Muscle of arm (tissue), 14 donors: ENCODE measurements at places on chromosomes 12 and 14. TPM values are rescaled to one million over a fixed set of nuclear protein-coding genes. Genes with fewer than 3 reads are reported as not detected.

DNA sequence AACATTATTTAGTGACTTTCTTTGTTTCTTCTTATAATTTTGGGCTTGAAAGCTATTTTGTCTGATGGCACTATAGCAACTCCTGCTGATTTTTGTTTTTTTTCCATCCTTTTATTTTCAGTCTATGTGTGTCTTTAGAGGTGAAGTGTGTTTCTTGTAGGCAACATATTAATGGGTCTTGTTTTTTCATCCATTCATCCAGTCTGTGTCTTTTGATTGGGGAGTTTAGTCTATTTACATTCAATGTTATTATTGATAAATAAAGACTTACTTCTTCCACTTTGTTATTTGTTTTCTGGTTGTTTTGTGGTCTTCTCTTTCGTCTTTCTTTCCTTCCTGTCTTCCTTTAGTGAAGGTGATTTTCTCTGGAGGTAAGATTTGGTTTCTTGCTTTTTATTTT is 198.0 kb downstream of the CRADD start:
- DNase-seq, result no peak

DNA sequence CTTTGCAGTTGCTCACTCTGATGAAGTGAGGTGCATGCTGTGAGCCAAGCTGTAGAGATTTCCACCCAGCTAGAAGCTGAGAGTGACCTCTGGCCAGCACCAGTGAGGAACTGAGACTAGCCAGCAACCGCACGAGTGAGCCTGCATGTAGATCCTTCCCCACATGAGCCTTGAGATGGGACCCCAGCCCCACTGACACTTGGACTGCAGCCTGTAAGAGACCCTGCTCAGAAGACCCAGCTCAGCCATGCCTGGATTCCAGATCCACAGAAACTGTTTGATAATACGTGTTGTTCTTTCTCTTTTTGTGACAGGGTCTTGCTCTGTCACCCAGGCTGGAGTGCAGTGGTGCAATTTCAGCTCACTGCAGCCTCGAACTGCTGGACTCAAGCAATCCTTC is 229.2 kb downstream of the GLT1D1 start:
- no peak for DNase-seq

DNA sequence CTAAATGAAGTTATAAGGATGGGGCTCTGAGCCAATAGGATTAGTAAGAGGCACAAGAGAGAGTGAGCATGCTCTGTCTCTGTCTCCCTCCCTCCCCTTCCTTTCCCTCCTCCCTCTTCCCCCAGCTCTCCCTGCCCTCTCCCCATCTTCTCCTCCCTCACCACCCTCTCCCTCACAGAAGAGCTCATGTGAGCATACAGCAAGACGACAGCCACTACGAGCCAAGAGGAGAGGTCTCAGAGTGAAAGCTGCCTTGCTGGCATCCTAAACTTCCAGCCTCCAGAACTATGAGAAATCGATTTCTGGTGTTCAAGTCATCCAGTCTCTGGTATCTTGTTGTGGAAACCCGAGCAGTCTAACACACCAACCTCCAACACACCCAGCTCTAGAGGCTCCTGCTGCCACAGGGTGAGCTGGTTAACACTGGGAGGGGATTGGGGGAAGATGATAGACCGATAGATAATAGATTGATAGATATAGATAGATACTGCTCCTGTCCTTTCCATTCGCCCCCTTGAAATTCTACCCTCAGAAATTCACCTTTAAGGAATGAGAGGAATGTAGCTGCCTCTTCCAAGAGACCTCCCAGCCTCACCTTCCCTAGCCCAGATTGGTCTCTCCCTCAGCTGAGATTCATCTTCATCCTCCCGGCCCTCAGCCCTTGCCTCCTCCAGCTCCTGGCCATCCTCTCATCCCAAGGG is 25.8 kb upstream of the ACTN1 start:
- DNase-seq, result no peak

DNA sequence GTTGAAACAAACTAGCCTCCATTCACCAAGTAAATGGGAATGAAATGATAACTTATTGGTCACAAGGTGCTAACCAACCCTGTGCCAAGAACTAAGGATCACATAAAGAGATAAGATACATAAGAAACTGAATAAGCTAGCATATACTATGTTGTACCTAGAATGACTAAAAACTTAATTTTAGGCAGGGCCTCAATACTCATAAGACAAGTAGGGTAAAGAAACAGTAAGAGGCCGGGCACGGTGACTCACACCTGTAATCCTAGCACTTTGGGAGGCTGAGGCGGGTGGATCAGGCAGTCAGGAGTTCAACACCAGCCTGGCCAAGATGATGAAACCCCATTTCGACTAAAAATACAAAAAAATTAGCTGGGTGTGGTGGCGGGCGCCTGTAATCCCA is 17.7 kb downstream of the GDF11 start:
- no peak for DNase-seq

GRCh38 chr12:106226884-106227640 is 20.8 kb downstream of the CKAP4 start:
- peak; percentile 63 for DNase-seq

Gene MYBPC1
- polyA plus RNA-seq, result 1,218 TPM
